ENCODE measurements at places on chromosomes 1 and 21.
A peak's percentile ranks its signal among the peaks of the same experiment; 100 is the strongest.

- no peaks in the 10 kb centered on the region for H3K4me1 ChIP-seq
- no peak for DNase-seq
- no peak overlapping the region for H3K27ac ChIP-seq
- no peaks in the 10 kb centered on the region for H3K27me3 ChIP-seq
- H3K36me3 ChIP-seq = no peaks in the 10 kb centered on the region
Measured at GRCh38 chr1:158809862-158810261, 21.3 kb upstream of the MNDA start.

- DNase-seq = no peak
- H3K27me3 ChIP-seq = no peaks in the 10 kb centered on the region
- no peak overlapping the region for H3K27ac ChIP-seq
- H3K4me3 ChIP-seq = no peak overlapping the region
- H3K36me3 ChIP-seq = peaks cover 28% of the 10 kb centered on the region
- H3K4me1 ChIP-seq = no peaks in the 10 kb centered on the region
Measured at GRCh38 chr1:156485984-156486383, 14.6 kb downstream of the MEF2D start.

- no peaks in the 10 kb centered on the region for H3K4me1 ChIP-seq
- peaks cover 20% of the 10 kb centered on the region for H3K36me3 ChIP-seq
- H3K27ac ChIP-seq = peak overlapping the region; percentile 60
- H3K27me3 ChIP-seq = no peaks in the 10 kb centered on the region
- no peak overlapping the region for H3K4me3 ChIP-seq
- DNase-seq = peak; percentile 60
Measured at GRCh38 chr1:201903135-201903534, 14.4 kb downstream of the SHISA4 start.

DNA sequence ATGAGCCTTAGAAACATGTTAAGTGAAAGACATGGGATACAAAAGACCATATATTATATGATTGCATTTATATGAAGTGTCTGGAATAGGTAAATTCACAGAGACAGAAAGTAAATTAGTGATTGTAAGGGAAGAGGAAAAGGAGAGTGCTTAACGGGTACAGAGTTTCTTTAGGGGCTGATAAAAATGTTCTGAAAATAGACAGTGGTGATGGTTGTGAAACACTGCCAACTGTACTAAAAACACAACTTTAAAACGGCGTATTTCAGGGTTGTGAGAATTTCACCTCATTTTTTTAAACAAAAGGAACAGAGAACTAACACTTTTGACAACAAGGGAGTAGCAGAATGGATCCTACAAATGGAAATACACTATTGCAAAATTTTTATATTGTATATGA lies 13.4 kb downstream of the COP1 start:
- peaks cover 13% of the 10 kb centered on the region for H3K4me1 ChIP-seq
- no peak overlapping the region for H3K27ac ChIP-seq
- DNase-seq = no peak
- H3K27me3 ChIP-seq = no peaks in the 10 kb centered on the region
